Activated CD4-positive, alpha-beta T cell treated with anti-CD3 and anti-CD28 coated beads, Interleukin-2, Interleukin-6, amounts not matched to agents 100 ng/mL and 50 ng/mL, durations not matched to agents 16 hours and 8 hours (primary cell): ENCODE measurements at places on chromosomes 3 and 15.

- no peak for DNase-seq
These were observed 472.0 kb downstream of the ZPLD1 start for GRCh38 chr3:102906818-102907217.

- no peak for DNase-seq
These were observed 15.8 kb downstream of the SLC4A7 start for GRCh38 chr3:27468283-27468886.

DNA sequence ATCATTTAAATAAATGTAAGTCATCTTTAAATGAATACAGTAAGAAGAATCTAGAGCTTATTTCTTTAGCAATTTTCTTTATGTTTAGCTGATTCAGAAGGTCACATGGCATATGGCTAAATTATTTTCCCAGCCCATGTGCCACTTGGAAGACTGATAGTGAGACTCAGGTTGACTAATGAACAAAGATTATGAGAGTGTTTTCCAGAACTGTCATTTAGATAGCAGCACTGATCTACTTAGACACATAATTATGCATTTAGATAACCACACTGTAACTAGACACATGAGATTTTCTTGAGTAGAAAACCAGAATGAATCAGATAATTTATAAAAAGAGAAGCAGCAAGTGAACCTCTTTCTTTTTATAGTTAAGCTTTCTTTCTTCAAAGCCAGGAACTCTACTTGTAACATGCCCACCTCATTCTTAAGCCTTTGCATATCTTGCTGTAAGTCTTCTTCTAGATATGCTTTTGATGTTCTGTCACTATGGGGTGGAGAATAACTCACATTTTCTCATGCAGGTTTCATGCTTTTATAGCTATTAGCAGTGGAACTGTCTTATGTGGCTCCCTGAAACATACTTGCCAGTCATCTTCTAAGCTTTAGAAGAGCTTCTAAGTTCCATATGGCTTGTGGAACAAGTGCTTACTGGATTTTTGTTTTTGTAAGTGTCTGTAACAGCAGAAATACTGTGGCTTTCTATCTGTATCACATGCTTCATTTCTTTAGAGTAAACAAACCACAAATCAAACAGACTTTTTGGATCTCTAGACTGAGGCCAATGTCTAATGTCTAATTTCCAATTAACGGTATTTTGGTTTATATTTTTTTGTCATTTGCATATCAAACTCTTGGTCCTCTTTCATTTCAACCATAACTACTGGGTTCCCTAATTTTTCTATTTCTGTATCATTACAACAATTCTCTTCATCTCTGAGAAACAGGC lies 101.4 kb downstream of the LMLN start:
- no peak for DNase-seq

GRCh38 chr15:72339777-72340177 lies 19.8 kb upstream of the CELF6 start:
- DNase-seq: no peak

- DNase-seq: no peak
These were observed 16.4 kb downstream of the FBXO22 start for GRCh38 chr15:75920079-75920478.

DNA sequence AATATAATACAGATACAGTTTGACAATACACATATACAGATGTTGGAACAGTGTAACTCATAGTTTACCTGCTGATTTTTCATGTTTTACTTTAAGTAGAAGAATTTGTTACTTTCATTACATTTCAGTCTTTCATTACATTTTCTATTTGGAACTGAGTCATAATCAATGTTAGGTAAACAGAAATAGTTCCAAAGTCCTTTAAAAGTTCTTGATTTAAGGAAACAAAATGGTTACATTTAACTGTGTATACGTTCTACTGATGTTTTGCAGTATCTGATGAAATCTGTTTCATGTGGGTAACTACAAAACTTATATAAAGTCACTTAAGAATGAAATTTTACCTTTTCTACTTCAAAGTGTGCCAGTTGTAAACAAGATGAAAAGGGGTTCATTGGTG lies 721.2 kb downstream of the NAALADL2 start:
- no peak for DNase-seq

DNA sequence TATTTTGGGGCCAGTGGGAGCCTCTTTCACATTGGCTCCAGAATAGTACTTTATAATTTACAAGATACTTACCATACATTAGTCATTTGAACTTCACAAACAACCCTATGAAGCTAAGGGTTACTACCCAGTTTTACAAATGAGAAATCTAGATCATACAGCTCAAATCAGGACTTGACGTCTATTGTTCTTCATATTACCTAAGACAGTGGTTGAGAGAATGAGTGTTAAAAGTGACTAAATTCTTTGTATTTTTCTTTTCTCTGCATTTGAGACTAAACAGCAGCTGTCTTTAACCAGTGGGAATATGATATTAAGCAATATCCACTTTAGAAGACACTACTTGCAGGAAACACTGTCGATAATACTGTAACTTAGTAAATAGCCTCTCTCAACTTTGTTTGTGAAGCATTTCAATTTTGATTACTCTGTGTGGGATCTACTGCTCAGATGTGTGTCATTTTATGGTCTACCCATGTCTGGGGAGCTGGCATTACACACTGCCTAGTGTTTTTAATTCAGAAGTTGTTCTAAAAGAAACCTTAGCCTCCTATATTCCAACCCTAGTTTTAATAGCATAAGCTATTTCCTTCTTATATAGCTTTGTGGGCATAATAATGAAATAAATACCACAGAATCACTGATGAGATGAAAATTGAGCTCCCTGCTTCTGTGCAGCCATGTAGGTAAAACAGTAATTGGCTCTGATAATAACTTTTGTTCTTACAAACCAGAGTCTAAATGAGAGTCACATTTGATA lies 45.9 kb downstream of the IQCH start:
- peak; percentile 41 for DNase-seq

DNA sequence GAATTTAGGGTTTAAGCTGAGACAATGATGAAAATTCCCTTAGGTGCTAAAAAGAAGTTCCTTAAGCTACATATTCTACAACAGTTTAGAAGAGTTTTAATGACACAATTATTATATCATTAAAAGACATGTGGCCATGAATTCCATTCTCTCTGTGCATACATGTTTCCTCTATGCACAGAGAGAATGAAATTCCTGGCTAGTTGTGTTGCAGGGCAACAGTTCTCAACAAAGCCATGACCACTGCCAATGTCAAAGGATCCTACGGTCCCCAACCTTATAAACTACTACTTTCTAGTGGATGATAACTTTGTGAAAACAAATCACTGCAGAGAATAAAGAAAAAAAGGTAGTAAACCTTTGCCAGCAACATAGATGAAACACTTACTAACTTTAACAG lies 122.7 kb downstream of the OTOL1 start:
- no peak for DNase-seq

DNA sequence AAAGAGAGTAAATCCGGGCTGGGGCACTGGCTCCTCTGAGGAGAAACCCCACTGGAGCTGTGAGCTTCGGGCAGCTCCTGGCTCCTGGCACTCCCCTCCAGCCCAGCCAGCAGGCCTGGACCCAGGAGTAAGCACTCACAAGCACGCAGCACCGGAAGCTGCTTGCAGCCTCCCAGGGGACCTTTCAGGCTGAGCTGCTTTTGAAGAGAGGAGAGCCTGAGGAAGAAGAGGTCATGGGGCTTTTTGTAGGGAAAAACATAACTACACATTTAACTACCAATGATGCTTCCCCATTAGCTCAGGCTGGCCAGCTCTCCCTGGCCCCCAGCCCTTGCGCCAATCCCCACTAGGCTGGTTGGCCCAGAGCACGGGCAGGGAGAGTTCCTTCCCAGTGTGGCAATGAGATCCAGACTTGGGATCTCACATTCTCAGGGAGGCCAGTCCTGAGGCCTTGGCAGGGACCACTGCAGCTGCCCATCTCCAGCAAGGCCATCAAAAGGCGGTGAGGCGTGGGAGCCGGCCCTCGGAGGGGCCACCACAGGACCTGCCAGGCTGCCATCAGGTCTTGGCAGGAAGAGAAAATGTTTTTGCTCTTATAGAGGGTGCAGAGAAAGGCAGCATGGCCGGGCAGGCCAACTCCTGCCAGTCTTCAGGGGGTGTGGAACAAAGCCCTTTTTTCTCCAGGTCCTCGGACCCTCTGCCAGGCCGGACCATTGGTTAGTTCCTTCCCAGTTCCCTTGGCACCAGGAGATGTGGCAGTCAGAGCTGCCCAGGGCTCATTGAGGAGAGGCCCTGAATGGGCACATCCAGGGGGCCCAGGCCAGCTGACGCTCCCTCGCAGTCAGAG lies 41.5 kb upstream of the MFGE8 start:
- no peak for DNase-seq

- DNase-seq: no peak
These were observed 68.6 kb downstream of the CDC25A start for GRCh38 chr3:48119505-48120193.

DNA sequence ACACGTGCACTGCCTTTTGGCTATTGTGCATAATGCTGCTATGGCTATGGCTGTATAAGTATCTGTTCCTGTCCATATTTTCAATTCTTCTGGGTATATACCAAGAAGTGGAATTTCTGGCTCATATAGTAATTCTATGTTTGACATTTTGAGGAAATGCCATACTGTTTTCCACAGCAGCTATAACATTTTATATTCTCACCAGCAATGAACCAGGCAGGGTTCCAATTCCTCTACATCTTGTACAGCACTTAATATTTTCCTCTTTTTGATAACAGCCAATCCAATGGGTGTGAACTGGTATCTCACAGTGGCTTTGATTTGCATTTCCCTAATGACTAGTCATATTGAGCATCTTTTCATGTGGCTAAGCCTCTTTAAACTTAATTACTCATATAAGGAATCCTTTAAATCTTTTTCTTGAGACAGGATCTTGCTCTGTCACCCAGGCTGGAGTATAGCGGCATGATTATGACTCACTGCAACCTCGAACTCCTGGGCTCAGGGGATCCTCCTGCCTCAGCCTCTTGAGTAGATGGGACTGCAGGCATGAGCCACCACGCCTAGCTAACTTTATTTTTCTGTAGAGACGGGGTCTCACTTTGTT lies 38.1 kb upstream of the IGDCC4 start:
- DNase-seq: peak; percentile 72

DNA sequence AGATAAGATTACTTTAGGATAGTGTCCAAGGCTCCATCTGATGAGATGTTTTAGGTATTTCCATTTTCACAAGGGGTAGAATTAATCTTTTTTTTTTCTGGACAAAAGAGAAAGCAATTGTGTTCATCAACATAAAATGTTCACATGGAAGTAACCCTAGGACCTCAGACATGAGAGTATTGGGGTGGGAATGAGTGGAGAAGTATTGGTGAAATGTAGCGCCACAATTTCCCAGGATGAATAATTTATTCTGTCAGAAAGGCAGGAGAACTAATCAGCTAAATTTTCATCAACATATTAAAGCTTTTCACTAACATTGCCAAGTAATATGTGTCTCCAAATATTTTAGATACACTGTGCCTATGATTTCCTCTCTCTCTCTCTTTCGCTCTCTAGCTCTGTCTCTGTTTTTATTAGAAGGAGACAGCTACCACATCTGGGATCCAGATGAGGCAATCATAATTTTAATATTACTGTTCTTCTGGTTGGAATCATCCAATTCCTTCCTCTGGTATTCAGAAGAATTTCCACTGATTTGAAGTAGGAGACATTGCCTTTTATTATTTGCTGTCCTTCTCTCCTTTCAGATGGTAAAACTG lies 21.6 kb upstream of the ZNF280D start:
- DNase-seq: no peak

DNA sequence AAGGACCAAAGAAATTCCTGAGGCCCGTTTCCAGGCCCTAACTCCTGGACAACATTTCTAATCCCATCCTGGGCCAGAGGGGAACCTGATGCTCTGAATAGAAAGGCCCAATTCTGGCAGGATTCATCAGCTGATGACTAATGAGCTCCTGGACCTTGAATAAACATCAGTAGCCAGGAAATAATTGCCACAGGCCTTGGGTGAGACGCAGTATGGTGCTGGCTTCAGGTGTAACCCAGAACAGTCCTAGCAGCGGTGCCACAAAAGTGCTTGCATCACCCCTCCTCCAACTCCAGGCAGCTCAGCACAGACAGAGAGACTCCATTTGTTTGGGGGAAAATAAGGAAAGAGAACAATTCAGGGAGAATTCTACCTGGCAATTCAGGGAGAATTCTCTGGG lies 184.7 kb upstream of the POU1F1 start:
- DNase-seq: no peak

DNA sequence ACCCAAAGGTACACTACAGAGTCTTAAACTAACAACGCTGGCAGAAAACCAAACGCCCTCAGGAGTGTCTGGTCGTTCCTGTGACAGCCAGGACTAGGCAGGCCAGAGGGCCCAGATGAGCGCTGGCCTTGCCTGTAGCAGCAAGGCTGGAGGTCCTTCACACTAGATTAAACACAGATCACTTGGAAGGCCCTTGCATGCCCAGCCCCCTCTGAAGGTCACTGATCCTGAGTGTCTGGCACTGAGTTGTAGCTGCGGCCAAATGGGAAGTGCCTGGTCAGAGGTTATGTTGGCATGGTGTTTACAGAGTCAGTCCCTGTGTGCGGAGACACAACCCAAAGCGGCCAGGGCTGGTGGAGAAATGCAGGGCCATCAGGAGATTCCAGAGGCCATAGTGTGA lies 58.9 kb downstream of the ZNF621 start:
- DNase-seq: no peak
